ENCODE measurements at places on chromosomes 6 and 20.

GRCh38 chr20:41155261-41155660 is 17.9 kb downstream of the PLCG1 start:
- DNase-seq = no peak

- DNase-seq = peak; percentile 12
Observed at GRCh38 chr6:159168536-159169192, 536 bp upstream of the FNDC1 start.

- no peak for DNase-seq
Observed at GRCh38 chr6:134374491-134375219, 56.7 kb upstream of the SGK1 start.

DNA sequence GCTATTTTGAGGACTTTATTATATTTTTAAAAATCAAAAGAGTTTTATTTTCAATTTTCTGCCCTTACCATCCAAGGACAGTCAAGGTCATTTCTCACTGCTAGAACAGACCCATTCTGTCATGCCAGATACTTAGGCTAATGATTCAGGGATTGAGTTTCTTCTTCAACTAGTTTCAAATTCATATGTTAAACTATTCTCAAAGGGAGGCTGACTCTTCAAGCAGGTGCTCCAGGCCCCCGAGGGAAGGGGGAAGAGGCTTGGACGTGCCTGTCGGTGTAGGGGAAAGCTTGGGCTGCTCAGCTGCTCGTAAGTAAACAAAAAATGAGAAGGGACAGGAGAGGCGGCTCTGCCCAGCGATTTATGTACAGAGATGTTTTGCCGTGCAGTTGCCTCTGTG is 69.4 kb upstream of the MYLIP start:
- DNase-seq = peak; percentile 45

- no peak for DNase-seq
Observed at GRCh38 chr6:56419191-56419590, 171.8 kb upstream of the COL21A1 start.

DNA sequence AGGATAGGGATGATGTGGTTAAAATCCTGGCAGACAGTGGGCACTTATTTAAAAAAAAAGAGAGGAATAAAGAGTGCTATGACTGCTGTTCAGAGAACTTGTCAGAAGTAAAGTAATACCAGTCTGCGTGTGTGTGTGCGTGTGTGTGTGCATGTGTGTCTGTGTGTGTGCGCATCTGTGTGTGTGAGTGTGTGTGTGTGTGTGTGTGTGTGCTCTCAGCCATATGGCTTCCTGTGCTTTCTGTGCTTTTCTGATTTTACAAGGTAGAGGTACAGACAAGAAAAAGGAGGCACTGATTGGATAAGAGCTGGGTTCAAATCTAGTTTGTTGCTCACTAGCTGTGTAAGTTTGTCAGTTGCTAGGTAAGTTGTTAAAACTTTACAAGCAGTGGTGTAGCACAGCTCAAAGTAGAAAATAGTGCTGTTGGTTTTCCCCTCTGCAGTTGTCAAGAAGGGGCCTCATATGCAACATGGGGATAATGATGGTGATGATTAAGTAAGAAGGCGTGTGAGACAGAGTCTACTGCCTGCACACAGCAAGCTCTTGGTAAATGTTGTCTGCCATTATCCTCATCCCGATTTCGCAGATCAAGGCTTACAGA is 155.3 kb upstream of the ZNF217 start:
- DNase-seq = no peak
